B cell (primary cell): ENCODE measurements at places on chromosomes 13 and 19. TPM values are rescaled to one million over a fixed set of nuclear protein-coding genes. Genes with fewer than 3 reads are reported as not detected.

DNA sequence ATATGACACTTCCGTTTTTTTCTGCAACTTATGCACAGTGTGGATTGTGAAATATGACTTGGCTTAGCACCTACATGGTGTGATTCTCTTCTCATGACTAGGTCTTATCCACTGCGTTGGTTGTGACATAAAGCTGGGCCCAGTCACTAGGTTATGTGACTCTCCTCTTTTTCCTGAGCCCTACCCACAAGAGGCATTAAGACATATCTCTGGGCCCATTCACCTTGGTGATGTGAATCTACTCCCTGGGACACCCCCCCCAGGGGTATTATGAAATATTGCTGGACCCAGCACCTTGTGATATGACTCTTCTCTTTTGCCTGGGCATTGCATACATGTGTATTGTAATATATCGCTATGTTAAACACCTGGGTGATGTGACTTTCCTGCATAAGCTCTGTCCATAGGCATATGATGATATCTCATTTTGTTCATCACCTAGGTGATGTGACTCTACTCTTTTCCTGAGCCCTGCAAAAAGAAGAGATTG is 85.8 kb upstream of the ZNF43 start:
- no peaks in the 10 kb centered on the region for H3K36me3 ChIP-seq
- H3K4me3 ChIP-seq = no peak overlapping the region
- DNase-seq = no peak
- H3K4me1 ChIP-seq = no peaks in the 10 kb centered on the region

DNA sequence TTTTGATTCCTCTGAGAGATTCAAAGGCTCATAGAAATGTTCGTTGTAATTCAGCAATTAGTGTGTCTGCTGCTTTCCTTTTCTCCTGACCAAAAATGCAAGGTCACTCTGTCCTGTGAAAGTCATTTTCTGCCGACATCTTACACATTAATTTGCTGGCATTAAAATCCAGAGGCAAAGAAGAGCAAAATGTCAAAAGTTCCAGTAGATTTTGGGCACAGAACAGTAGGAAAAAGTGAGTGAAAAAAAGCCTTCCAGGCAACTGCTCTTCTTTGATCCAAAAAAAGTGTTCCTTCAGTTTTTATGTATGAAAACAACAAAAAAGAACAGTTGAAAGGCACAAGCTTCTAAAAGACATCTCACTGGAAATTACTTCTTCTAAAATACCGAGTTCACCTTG is 413.8 kb downstream of the FOXO1 start:
- H3K27ac ChIP-seq = no peak overlapping the region
- H3K4me3 ChIP-seq = no peak overlapping the region
- peaks cover 13% of the 10 kb centered on the region for H3K4me1 ChIP-seq
- no peaks in the 10 kb centered on the region for H3K36me3 ChIP-seq
- DNase-seq = no peak

DNA sequence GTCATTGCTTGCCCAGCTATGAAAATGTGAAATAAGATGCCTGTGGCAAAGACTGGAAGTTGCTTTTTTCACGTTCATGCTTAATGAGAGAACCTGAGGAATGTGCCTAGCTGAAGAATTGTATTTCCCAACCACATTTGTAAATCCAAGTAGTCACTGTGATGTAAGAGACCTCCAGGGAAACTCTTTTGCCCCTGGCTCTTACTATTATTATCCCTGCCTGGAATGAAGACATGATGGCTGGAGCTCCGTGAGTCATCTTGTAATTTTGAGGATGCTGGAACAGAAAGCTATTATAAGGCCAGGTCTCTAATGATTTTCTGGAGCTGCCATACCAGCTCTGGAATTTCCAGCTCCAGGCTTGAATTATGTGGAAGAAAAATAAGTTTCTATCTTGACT is 894.3 kb downstream of the DIAPH3 start:
- H3K4me3 ChIP-seq = no peak overlapping the region
- H3K36me3 ChIP-seq = no peaks in the 10 kb centered on the region
- no peaks in the 10 kb centered on the region for H3K27me3 ChIP-seq
- no peak for DNase-seq
- H3K27ac ChIP-seq = no peak overlapping the region

DNA sequence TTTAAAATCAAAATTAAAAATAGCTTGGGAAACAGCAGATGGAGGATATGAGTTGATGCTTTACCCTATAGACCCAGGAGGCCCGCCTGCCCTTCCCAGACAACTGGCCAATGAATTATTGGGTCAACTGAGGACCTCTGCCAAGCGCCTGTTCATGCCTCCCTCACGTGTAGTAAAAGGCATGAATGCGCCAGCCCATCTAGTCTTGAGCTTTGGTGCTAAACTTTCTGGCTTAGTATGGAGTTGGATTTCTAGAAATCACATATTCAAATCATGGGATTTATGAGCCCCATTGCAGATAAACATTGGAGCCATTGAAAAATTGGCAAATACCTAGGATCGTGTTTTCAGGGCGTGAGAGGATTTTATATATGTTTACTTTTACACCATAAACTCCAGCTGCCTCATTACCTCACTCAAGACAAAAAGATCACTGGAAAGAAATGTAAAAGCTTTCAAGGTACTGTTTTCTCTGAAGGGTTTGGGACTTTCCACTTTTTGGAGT is 47.1 kb downstream of the COL4A2 start:
- H3K27me3 ChIP-seq = no peaks in the 10 kb centered on the region
- DNase-seq = no peak
- H3K4me3 ChIP-seq = no peak overlapping the region
- H3K27ac ChIP-seq = no peak overlapping the region

Gene KLK4
- polyA plus RNA-seq = 0.45 TPM in 1 of 2 replicates, not detected in the other

GRCh38 chr13:113754691-113755090 is 4.3 kb upstream of the TMEM255B start:
- H3K4me3 ChIP-seq = no peak overlapping the region
- H3K4me1 ChIP-seq = peaks cover 12% of the 10 kb centered on the region
- H3K27ac ChIP-seq = no peak overlapping the region

DNA sequence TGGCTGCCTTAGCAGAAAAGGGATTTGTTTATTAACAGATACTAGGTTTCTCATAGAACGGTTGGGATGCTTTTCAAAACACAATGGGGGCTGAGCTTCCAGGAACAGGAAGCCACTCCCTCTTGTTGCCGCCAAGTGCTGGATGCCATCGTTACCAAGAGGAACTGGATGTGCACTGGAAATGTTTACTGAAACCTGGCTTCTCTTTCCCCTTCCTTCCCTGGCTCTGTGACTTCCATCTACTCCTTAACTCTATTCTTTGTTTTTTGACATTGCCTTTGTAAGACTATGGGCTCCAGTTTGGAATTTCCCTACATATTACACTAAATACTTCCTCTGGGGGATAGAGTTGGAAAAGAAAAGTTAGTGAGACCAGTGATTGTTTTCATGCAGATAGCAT is 11.7 kb upstream of the KL start:
- no peak overlapping the region for H3K4me3 ChIP-seq
- DNase-seq = no peak
- H3K4me1 ChIP-seq = no peaks in the 10 kb centered on the region
- H3K36me3 ChIP-seq = no peaks in the 10 kb centered on the region

Gene CYP4F3
- 0.03 TPM in 1 of 2 replicates, not detected in the other for polyA plus RNA-seq

Gene PRRG2
- 1.1 TPM in 2 replicates for polyA plus RNA-seq

Gene KLK5
- polyA plus RNA-seq = not detected in 2 replicates

DNA sequence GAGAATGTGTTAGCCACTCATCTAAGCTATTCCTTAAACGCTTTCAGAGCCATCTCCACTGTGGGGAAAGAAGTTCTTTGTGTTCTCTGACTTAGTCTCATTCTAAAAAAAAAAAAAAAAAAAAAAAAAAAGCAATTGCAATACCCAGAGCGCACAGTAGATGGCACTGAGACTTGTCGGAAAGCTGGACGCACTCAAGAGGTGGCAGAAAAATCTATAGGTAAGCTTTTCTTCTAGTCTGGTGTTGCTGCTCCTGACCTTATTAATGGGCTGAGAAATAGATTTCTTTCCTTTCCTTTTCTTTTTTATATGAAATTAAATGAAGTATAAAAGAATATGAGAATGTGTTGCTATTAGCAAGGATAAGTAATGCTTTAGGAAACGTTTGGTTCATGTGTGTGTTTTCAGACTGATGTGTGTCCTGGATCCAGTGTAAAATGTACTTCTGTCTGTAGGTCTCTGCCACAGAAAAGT is 4.7 kb upstream of the GJB2 start:
- H3K27ac ChIP-seq = no peak overlapping the region
- H3K4me1 ChIP-seq = peaks cover 28% of the 10 kb centered on the region
- H3K36me3 ChIP-seq = no peaks in the 10 kb centered on the region
- no peak overlapping the region for H3K4me3 ChIP-seq
